T-helper 17 cell (primary cell): ENCODE measurements at places on chromosomes 5 and 9. TPM values are rescaled to one million over a fixed set of nuclear protein-coding genes. Genes with fewer than 3 reads are reported as not detected.

Gene PKD2L2
- not detected for total RNA-seq

DNA sequence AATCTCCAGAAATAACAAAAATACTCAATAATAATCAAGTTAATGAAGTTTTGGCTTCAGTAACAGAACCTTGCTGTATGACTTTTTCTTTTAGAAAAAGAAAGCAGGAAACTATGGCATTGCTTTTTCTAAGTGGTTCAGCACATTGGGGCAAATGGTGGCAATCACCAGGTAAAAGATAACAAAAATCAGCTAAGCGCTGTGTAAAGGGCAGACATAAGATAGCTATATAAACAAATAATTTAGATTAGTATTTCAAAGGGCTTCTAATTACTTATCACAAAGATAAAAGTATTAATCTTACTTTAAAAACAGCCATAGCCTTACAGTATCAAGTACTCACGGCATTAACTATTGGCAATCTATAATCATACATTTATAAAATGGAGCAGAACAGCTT, 10.0 kb downstream of the TMEM161B start:
- H3K27ac ChIP-seq, result no peak overlapping the region
- no peak overlapping the region for H3K4me3 ChIP-seq
- no peaks in the 10 kb centered on the region for H3K27me3 ChIP-seq
- H3K4me1 ChIP-seq, result peaks cover 19% of the 10 kb centered on the region
- peaks cover 4% of the 10 kb centered on the region for H3K36me3 ChIP-seq

DNA sequence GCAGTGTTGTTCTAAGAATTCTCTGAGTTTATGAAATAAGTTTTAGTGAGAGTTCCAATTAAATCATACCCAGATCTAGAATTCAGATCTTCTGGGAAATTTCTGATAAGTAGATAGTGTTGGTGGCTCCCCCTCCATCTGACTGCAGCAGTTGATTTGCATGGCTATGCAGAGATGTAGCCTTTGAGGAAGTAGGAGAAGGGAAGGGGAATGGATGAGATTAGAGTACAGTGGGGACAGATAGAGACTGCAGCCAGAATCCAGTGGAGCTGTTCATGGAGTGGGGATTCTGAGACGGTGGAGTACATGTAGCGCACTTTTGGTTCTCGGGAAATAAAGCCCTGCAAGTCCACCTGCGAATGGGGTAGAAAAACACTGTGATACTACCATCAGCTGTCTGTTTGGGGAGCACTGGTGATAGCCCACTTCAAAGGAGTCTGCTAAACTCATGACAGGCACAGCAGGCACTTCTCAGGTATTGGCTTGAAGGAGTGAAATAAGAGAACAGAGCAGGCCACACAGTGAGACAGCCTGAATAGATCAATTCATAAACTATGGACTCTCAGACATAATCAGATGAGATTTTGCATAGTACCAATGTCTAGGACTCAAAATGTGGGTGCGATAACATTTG, 96.8 kb downstream of the ALDH1A1 start:
- H3K4me3 ChIP-seq, result no peak overlapping the region
- peaks cover 4% of the 10 kb centered on the region for H3K4me1 ChIP-seq
- H3K27me3 ChIP-seq, result no peaks in the 10 kb centered on the region
- DNase-seq, result no peak

Gene SLC6A19
- total RNA-seq, result not detected

DNA sequence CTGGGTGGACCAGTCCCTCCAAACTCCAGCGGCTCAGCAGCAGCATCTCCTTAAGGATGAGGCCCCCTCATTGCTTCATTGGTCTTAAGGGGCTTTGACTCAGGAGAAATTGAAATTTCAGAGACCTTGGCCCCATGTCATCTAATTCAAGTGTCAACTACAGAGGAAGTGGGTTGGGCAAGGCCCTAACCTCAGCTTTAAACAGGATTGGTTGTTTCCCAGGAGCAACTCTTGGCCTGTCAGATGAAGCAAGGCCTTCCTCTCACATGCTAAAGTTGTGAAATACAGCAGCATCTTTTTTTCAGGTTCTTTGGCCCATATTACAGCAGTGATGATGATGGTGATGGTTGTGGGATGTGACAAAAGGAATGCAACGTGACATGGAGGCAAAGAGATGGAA, 348.3 kb downstream of the ICE1 start:
- no peaks in the 10 kb centered on the region for H3K27me3 ChIP-seq
- H3K4me1 ChIP-seq, result no peaks in the 10 kb centered on the region
- no peak for DNase-seq
- no peak overlapping the region for H3K27ac ChIP-seq
- no peaks in the 10 kb centered on the region for H3K36me3 ChIP-seq
- no peak overlapping the region for H3K4me3 ChIP-seq
